ENCODE measurements at places on chromosomes 2 and 18. TPM values are rescaled to one million over a fixed set of nuclear protein-coding genes. Genes with fewer than 3 reads are reported as not detected.

The SPOPL gene
- total RNA-seq, result 34.8 TPM

The RNF125 gene
- total RNA-seq, result 4.1 TPM

The SSB gene
- total RNA-seq, result 114 TPM

The NCKAP5 gene
- 58.8 TPM for total RNA-seq

The CFLAR gene
- 119 TPM for total RNA-seq

The DTNB gene
- 21.7 TPM for total RNA-seq

The SCTR gene
- total RNA-seq, result not detected

The LINC00305 gene
- total RNA-seq, result not detected

The MAPRE3 gene
- total RNA-seq, result 21.6 TPM

The SIX2 gene
- total RNA-seq, result 12.4 TPM

The DNAJC27 gene
- 22.6 TPM for total RNA-seq

The ABCG5 gene
- 0.27 TPM for total RNA-seq

The MTCL1 gene
- 26.9 TPM for total RNA-seq

The BMPR2 gene
- total RNA-seq, result 79.0 TPM
